ENCODE measurements at places on chromosomes 6 and 20. TPM values are rescaled to one million over a fixed set of nuclear protein-coding genes. Genes with fewer than 3 reads are reported as not detected.

GRCh38 chr6:12450467-12450866, 160.3 kb downstream of the EDN1 start:
- DNase-seq, result no peak

- DNase-seq, result no peak
These were observed 1108.1 kb downstream of the GRIK2 start for GRCh38 chr6:102501615-102502014.

- DNase-seq, result no peak
These were observed 40.3 kb upstream of the PPP1R3G start for GRCh38 chr6:5044866-5045265.

GRCh38 chr6:163661272-163661671, 246.8 kb downstream of the QKI start:
- no peak for DNase-seq

- peak; percentile 63 for DNase-seq
These were observed 17.9 kb upstream of the CCDC170 start for GRCh38 chr6:151475653-151476523.

- no peak for DNase-seq
These were observed 12.4 kb downstream of the MDGA1 start for GRCh38 chr6:37685261-37685660.

DNA sequence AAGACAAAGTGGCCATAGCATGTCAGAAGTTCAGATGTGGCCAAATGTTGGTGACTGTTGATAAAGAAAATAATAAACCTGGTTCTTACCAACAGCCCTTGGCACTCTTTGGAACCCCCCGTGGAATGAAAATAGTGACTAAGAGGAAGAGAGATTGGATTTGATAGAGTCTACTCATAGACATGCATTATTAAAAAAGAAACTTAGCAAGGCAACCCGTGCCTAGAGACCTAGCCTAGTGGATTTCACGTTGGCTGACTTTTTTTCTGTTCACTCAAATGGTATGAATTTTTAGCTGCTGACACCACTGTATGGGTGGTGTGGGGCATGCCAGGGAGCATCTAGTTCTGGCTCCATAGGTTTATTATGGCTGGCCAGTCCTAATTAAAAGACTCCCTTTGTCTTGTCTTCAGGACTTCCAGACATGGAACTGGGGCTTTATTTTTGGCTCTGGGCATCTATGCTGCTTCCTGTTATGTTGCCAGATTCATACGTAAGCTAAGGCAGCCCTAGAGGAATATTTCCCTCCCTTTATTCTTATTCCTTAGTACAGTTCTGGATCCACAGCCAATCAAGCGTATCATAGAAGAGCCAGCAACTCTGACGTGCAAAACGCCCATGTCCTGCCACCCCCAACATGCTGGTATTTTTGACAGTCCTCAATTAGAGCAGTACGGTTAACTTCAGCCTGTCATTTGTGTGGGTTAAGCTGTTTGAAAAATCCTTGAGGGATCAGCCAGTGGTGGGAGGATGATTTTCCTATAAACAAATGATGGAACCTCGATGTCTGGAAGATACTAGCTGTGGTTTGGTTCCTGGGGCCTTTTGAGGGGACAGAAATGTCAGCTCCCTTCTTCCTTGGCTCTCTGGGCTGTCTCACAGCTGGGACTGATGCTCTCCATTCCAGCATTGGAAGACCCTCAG, 127.5 kb downstream of the ISM1 start:
- DNase-seq, result no peak

- no peak for DNase-seq
These were observed 240.0 kb downstream of the CDH4 start for GRCh38 chr20:61492065-61492464.

- DNase-seq, result no peak
These were observed 23.2 kb downstream of the EPB41L1 start for GRCh38 chr20:36177716-36178115.

- no peak for DNase-seq
These were observed 485.3 kb upstream of the BTBD3 start for GRCh38 chr20:11432407-11432806.

DNA sequence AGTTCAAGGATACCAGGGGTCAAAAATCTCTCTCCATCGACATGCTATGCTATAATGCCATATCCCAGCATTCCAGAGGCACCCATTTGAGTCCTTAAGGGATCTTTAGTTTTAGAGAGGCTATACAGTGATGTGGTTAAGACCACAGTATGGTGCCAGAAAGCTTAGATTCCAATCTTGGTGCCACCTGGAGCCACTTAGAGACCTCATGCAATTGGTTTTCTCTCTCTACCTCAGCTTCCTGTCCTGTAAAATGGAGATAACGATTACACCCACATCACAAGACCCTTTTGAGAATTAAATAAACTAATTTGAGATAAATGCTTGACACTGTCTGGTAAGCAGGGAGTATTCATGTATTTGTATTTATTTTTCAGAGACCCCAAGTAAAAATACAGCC, 39.0 kb downstream of the PLAGL1 start:
- no peak for DNase-seq

DNA sequence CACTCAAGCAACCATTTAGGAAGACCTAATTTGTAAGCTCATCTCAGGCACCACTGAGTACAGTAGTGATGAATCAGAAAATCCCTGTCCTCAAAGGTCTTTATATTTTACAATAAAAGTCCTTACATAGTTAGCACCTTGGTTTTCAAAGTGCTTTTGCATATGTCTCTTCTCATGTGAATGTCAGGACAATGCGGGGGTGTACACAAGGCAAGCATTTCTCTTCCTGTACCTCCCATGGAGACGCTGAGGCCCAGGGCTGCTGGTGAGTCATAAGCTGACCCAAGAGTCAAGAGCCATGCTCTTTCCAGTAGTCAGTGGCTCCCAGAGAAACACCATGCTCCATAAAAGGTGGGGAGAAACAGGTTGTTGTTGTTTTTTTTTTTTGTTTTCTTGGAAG, 174.0 kb downstream of the GJA10 start:
- no peak for DNase-seq

GRCh38 chr6:46420921-46421638, 70.2 kb downstream of the RCAN2 start:
- no peak for DNase-seq

- no peak for DNase-seq
These were observed 317.8 kb downstream of the CENPW start for GRCh38 chr6:126657561-126658175.

DNA sequence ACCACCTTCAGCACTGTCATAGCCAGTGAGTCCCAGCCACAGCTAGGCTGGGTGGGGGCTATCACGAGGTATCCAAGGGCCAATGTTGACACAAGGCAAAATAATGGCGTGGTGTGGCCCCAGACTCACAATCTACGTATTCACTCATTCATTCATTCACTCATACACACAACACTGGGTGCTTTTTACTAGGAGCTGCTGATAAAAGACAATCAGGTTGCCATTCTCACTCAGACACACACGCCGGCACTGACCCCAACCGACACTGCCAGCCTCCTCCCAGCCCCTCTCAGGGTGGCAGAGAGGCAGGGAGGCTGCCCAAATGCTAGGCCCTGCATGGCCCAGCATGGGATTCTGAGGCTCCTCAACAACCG, 1.5 kb upstream of the C20orf144 start:
- DNase-seq, result no peak

- no peak for DNase-seq
These were observed 156.6 kb downstream of the OTOR start for GRCh38 chr20:16904751-16905150.

DNA sequence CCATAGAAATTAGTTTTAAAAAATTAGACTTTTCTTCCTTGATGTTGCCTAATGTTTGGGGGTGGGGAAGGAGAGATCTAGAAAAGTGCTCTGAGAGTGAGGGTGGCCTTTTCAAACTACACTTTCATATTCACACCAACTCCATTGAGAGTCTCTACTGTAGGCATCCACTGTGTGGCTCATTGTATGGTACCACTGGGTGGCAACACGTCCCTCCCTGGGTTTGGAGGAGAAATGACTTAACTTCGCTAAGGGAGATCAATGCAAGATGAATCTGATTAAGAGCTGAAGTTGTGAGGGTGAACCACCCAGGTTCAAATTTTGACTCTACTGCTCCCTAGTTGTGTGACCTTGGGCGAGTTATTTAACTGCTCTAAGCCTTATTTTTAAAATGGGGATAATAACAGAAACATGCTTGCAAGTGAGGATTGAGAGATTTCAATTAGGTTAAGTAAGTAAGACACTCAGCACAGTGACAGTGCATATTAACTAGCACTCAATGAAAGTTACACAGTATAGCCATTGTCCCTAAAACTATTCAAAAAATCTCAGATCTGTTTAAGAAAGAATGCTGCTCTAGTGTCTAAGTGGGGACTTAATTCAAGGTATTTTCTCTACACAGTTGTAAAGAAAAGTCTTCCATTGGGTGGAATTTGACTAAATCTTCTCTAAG, 193.5 kb upstream of the CNR1 start:
- DNase-seq, result no peak

DNA sequence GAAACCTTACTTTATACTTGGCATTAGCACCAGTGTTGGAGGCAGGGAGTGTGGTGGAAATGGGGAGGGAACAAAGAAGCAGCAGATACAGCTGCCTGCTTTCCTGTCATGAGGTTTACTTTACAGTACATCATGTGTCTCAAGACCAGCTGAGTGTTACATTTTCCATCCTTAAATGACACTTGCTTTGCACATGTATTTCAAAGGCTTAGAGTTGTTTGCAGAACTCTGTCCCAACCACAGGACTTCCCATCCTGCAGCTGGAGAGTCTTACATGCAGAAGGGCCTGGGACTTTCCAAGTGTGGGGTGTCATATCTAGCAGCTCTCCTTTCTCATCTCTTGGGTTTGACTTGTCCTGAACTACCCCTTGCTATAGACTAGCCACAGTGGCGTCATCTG, 395.9 kb downstream of the DHX35 start:
- DNase-seq, result no peak

- DNase-seq, result no peak
These were observed 19.9 kb downstream of the ADGRB3 start for GRCh38 chr6:68655028-68655427.

- no peak for DNase-seq
These were observed 20.2 kb upstream of the MDGA1 start for GRCh38 chr6:37717836-37718251.

GRCh38 chr6:113011389-113011788, 664.3 kb downstream of the RFPL4B start:
- no peak for DNase-seq

- DNase-seq, result no peak
These were observed 158.7 kb downstream of the SCML4 start for GRCh38 chr6:107665382-107665781.

GRCh38 chr6:52545406-52546119, 31.3 kb downstream of the TRAM2 start:
- DNase-seq, result no peak

GRCh38 chr20:15739035-15739434, 834.2 kb downstream of the KIF16B start:
- no peak for DNase-seq

GRCh38 chr6:131519670-131520436, 53.2 kb upstream of the ARG1 start:
- no peak for DNase-seq

DNA sequence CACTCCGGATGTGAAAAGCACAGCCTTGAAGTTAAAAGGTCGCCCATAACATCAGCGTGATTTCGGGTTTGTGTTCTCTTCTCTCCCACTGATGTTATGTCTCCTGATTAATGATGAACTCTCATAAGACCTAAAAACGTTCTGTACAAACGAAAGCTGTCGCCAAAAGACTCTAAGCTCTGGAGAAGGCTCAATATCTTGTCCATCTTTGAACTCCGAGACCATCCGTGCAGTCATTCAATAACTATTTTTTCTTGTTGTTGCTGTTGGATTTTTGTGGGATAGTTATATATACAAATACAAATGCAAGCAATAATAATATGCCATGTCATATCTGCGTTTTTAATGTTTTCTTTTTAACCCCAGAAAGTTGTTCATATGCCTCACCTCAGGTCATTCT, 291.8 kb upstream of the MARCKS start:
- DNase-seq, result no peak

- no peak for DNase-seq
These were observed 77.3 kb downstream of the KIZ start for GRCh38 chr20:21203088-21203656.

GRCh38 chr6:160775792-160776580, 73.9 kb downstream of the PLG start:
- no peak for DNase-seq

- peak; percentile 49 for DNase-seq
These were observed 1.4 kb downstream of the QKI start for GRCh38 chr6:163415620-163416556.

Gene RSPH9
- 0.14 TPM for total RNA-seq

Gene MSH5
- 3.0 TPM for total RNA-seq

Gene BPIFB1
- total RNA-seq, result not detected

Gene RFX6
- total RNA-seq, result not detected

Gene PTP4A1
- 34.6 TPM for total RNA-seq

Gene EDN1
- total RNA-seq, result 2.2 TPM

Gene PLTP
- total RNA-seq, result 114 TPM

Gene NOTCH4
- 14.4 TPM for total RNA-seq

Gene IL20RA
- 0.46 TPM for total RNA-seq

Gene FKBP1A
- 105 TPM for total RNA-seq

Gene VGLL2
- 2.3 TPM for total RNA-seq

Gene PGC
- total RNA-seq, result not detected

Gene SLC44A4
- not detected for total RNA-seq

Gene THBD
- total RNA-seq, result 17.4 TPM

Gene TP53RK
- total RNA-seq, result 8.5 TPM

Measured in right cardiac atrium (tissue), 5 donors.